ENCODE measurements at places on chromosomes 11 and 22. TPM values are rescaled to one million over a fixed set of nuclear protein-coding genes. Genes with fewer than 3 reads are reported as not detected.

DNA sequence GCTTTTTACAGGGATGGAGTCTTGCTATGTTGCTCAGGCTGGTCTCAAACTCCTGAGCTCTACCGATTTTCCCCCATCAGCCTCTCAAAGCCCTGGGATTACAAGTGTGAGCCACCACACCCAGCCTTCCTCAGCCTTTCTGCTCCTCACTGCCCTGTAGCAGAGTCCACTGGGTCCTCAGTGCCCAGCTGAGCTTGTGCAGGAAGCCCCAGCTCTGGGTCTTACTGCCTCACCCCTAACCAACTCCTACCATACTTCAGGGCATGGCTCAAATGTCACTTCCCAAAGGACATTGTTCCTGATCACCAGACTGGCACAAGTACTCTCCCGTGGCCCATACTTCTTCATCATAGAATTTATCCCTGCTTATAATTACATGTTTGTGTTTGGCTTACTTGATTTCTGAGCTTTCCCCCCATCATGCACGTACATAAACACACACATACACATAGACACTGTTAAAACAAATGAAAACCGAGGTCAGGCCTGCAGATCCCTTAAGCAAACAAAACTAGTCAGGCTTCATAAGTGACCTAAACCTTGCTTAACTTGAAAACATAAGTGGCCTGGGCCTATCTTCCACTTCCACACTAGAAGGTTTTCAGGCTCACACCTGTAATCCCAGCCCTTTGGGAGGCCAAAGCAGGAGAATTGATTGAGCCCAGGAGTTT, 14.0 kb upstream of the SLC43A3 start:
- DNase-seq = peak; percentile 72

GRCh38 chr11:61586792-61587430, 6.0 kb upstream of the SYT7 start:
- peak; percentile 44 for DNase-seq

GRCh38 chr22:36318442-36318841, 65.5 kb downstream of the APOL1 start:
- no peak for DNase-seq

DNA sequence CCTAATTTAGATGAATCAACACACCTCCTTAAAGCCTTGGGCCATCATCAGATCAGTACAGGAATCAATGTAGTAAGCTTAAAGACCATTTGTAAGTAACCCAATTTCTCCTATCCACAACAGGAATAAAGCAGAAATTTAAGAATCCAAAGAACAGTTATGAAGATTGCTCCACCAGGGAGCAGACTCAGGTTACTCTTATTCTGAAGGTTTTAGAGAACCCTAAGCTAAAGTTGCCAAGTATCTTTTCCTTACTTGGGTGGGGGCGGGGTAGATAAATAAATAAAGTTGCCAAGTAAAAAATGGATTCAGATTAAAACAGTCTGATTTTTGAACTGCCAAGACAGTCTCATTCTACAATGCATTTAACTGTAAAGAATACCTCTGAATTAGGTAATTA, 18.1 kb downstream of the CKAP5 start:
- DNase-seq = no peak

- DNase-seq = no peak
These were observed 28.9 kb downstream of the MOV10L1 start for GRCh38 chr22:50118557-50119168.

DNA sequence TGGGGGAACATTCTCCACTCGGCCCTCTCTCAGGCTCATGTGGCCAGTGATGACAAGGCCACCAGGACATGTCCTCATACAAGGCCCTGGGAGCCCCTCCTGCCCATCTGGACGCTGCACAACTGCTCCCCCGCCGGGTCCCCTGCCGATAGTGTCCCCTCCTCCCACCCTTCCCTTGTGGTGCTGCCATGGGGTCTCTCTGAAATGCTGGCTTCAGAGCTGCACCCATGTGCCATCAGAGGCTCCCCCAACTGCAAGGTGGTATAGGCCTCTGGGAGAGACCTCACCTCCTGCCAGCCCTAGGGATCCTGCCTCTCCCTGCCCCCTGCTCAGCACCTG, 113.0 kb downstream of the KCNQ1OT1 start:
- DNase-seq = no peak

GRCh38 chr22:37284126-37284804, 2.0 kb downstream of the CYTH4 start:
- no peak for DNase-seq

DNA sequence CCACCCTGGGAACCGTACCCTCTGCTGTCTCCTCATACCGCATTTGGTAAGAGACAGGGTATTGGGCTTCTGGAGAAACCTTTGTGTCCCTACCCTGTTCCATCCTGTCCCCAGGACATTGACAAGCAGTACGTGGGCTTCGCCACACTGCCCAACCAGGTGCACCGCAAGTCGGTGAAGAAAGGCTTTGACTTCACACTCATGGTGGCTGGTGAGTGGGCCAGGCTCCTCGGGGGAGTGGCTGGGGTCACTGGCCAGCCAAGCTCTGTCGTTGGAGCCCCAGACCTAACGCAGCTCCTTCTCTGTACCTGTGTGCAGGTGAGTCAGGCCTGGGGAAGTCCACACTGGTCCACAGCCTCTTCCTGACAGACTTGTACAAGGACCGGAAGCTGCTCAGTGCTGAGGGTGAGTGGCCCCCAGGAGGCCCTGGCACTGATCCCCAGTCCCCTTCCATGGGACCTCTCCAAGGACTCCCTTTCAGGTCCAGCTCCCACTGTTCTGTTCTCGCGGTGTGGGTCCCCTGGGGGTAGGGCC, 3.8 kb upstream of the GP1BB start:
- DNase-seq = no peak

DNA sequence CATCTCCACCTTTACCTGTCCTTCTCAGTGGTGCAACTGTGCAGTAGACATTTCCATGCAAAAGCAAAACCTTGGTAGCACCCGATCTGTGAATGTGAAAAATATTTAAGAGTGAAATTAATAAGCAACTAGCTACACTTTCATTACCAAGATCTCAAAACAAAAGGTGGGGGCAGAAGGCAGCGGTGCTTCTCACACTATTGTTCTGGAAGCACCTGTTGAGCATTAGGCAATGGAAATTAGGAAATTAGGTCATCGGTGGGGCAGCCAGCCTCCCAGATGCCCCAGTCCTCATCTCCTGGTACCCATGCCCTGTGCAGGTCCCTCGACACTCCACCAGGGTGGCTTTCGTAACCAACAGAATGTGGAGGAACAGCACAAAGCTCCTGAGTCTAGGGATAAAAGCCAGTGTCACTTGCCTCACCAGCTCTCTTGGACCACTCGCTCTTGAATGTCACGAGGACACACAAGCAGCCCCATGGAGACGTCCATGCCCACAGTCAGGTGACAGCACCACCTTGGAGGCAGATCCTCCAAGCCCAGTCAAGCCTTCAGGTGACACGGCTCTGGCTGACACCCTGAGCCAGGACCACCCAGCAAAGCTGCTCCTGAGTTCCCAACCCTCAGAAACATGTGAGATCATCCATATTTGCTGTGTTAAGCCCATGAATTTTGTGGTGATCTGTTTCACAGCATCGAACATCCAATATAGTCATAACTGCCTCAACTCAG, 3.3 kb downstream of the LTO1 start:
- DNase-seq = no peak

DNA sequence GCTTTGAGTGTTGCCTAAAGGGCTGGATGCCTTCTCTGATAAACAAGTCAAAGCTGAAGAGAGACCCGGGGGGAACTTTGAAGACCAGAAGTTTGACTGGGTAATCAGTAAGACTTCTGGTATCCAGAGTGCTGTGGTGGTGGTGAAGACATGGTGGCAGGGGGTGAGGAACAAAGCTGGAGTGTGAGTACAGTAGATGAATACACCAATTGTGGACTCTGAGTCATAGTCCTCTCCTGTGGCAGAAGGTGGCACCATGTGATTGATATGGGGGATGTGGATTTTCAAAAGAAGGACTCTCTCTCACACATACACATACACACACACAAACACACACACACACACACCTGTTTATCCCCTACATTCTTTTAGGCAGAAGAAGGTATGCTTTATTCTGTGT, 12.3 kb downstream of the MS4A6A start:
- DNase-seq = peak; percentile 32

DNA sequence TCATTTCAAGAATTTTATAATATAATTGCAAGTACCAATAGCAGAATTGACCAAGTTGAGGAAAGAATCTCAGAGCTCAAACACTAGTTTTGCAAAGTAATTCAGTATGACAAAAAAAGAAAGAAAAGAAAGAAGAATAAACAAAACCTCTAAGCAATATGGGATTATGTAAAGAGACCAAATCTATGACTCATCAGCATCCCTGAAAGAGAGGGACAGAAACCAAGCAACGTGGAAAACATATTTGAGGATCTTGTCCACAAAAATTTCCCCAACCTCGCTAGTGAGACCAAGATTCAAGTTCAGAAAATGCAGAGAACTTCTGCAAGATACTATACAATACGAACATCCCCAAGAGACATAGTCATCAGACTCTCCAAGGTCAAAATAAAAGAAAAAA, 203.7 kb upstream of the DDI1 start:
- DNase-seq = no peak

DNA sequence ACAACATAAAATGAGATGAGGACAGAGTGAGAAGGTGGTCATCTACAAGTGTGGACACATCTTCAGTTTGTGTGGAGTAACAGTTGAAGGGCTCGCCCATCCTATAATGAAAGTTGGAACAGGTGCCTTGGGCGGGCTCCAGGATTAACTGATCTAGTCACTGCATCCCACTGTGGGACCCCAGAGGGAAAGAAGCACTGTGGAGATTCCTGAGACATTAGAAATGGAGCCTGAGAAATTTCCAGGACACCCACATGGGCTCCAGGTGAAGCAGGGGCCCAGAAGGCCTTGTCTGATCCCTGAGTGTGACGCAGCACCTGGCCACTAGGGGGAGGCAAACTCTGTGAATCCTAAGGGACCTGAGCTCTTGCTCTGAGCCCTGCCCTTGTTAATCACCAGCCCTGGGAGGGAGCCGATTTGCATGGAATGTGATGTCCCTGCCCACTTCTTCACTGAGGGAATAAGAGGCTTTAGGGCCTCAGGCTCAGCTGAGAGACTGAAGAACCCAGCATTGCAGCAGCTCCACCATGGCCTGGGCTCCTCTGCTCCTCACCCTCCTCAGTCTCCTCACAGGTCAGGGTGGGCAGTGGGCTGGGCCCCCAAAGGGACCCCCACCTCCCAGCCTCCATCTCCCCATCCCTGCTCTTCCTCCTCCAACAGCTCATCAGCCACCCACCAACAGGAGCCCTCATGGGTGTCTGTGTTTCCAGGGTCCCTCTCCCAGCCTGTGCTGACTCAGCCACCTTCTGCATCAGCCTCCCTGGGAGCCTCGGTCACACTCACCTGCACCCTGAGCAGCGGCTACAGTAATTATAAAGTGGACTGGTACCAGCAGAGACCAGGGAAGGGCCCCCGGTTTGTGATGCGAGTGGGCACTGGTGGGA, 98.4 kb downstream of the VPREB1 start:
- DNase-seq = peak; percentile 81

The NCAM1 gene
- total RNA-seq = not detected

The RASL10A gene
- total RNA-seq = not detected

The TTC17 gene
- total RNA-seq = 51.7 TPM

Measured in PC-3 (cell line).